ENCODE measurements at places on chromosomes 16 and 17.
A peak's percentile ranks its signal among the peaks of the same experiment; 100 is the strongest.

DNA sequence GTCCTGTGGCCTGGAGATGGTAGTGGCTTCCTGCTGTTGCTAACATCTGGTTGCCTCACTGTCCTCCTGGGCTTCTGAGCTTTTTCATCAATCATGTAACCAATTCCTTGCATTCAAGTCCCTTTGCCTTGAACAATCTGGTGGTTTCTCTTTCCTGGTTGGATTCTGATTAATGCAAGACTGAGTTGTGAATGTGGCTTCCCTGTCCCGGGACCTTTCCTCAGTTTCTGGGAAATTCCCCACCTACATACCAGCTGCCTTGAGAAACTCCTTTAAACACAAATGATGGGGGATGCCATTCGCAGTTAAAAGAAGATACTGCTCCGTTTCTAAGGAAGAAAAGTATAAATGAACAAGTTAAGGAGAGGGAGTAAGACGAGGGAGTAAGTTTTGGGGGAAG lies 39.9 kb upstream of the NLRP1 start:
- no peak for DNase-seq

GRCh38 chr17:574061-574460 lies 140.6 kb downstream of the VPS53 start:
- no peak for DNase-seq

- no peak for DNase-seq
These were observed 21.4 kb downstream of the BAIAP2 start for GRCh38 chr17:81056312-81056711.

DNA sequence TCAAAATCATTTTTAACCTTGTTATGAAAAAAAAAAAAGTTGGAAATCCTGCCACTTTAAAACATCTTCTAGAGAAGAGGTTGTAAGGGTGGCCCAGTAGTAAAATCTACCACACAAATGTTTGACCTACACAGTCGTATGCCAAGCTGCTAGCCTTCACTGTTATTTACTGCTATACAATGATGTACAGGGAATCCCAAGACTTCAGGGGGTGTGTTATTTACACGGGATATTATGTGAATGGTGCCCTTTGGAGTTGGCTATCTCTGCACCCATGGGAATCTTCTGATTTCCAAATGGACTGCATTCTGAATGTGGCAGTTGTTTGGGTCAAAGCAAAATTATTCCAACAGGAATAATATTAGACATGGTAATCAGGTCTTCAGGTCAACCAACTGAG lies 45.9 kb downstream of the STH start:
- no peak for DNase-seq

DNA sequence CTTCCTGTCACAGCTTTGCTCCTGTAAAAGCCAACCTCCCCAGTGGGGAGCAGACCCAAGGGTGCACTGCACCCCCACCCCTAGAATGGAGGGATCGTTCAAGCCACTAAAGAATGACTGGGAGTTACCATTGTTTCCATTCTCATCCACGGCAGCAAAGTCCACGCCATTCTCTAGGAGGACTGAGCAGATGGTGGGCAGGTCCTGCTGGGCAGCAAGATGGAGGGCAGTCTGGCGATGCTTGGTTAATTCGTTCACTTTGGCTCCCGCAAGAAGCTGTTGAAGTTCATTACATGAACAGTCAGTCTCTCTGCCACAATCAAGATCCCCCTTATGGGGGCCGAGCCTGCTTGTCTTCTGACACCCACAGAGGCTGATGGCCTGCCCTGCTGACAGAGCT lies 30.8 kb downstream of the CYB5D2 start:
- DNase-seq = no peak

DNA sequence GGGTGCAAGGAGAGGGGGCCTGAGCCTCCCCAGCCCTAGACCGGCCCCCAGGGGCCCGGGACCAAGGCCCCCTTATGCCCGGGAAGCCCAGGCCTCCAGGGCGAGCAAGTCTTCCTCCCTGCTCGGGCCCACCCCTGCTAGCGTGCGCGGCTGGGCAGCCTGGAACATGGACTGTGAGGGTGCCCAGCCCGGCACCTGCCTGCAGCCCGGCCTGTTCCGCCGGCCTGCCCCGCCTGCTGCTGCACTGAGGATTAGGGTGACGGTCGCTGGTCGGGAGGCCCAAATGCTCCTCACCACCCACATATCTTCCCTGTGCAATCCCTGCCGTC lies 6.0 kb downstream of the HS3ST6 start:
- no peak for DNase-seq

DNA sequence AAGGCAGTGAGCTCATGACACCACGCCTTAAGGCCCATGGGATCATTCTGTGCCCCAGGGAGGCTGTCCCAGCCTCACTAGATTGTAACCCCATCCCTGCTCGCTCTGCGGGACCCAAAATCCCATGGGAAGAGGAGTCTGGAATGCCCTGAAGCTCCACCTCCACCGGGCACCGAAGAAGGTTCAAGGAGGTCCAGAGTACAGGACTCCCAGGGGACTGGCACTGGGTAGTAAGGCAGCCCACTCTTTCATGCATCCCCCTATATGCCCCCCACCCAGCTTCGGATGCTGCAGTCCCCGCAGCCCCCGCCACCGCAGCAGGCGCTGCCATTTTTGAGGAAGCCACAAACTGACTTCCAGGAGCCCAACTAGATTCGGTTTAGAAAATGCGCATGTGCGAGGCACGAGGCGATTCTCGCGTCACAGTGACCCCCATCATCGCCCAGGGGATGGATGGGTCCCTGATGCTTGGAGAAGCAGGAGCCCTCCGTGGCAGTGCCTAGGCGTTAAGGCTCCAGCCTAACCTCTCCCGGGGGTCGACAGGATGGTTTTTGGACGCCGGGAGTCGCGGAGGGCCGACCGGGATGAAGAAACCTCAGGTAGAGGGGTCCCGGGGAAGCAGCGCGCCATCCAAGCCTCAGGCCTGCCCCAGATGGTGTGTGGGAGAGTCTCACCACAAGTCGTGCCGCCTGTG lies 1681.0 kb downstream of the TP53TG3F start:
- no peak for DNase-seq

GRCh38 chr17:38361694-38362465 lies 10.2 kb downstream of the SOCS7 start:
- no peak for DNase-seq

DNA sequence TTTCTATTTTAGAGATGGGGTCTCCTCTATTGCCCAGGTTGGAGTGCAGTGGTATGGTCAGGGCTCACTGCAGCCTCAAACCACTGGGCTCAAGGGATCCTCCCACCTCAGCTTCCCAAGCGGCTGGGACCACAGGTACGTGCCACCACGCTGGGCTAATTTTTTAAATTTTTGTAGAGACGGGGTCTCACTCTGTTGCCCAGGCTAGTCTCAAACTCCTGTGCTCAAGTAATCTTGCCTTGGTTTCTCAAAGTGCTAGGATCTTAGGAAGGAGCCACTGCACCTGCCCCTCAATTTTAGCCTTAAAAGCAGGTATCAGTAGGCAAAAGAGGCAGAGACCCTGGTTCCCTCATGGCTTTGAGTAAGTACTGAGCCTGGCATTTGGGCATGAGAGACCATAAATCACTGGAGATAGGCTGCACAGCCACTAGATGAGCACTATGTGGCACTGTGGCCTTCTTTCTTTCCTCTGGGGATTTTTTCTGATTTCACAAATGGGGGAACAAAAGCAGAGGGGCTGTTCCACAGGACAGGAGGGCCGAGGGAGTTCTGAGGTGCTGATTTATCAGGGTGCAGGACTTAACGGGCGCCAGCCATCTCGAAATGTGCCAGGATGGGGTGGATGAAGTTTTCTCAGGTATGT lies 82.2 kb downstream of the PLXDC1 start:
- DNase-seq = peak; percentile 42

- DNase-seq = no peak
These were observed 1631.0 kb downstream of the CDH8 start for GRCh38 chr16:60405286-60405685.

DNA sequence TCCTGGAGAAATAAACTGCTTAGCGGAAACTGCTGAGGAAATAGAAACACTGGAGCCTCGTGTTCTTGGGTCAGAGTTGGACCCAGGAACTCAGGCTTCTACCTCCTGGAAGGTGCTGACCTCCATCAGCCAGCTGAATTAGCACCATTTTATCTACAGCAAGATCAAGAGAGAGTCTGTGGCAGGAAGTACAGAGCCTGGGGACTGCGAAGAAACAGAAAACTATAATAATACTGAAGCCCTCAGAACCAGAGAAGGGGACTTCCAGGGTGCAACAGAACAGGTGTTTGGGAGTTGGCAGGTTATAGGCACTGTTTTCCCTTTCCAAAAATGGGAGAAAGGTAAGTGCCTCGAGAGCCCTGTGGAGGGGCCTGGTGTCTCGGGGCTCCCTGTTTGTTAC lies 379.7 kb downstream of the CA10 start:
- DNase-seq = no peak

- no peak for DNase-seq
These were observed 314.0 kb downstream of the SLC39A11 start for GRCh38 chr17:72778169-72779151.

DNA sequence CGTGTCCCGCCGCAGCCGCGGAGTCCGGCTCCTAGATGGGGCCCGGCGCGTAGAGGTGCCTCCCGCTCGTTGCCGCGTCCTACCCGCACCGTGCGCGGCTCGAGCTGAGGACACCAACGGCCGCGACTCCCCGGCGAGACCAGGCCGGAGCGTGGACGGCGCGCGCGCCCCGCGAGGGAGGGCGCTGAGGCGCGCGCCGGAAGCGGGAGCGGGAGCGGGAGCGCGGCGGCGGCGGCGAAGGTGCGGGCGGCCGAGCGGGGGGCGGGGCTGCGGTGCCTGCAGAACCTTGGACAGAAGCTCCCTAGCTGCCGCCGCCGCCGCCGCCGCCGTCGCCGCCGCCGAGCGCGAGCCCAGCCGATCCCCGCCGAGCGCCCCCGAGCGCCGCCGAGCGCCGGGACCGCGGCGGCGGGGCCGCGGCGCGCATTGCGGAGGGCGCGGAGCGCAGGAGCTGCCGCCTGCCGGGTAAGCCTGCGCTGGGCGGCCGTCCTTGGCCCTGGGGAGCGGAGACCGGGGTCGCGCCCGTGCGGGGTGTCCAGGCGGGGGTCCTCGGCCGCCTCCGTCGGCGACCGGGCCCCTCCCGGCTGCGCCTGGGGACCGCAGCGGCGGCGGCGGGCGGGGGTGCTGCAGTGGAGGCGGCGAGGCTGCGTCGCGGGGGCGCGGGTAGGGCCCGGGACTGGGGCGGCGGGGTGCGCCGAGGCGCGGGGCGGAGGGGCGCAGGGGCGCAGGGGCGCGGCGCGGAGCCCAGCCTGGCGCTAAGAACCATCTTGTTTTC lies at the start of gene CDK5R1:
Gene CDK5R1 (plus strand): TSS at position 293 of the 772 bp plus-strand sequence. CDS start 628 bp downstream, outside the sequence.
- DNase-seq = peak; percentile 83

GRCh38 chr17:76506408-76507345 lies 5.5 kb upstream of the RHBDF2 start:
- DNase-seq = peak; percentile 91

- peak; percentile 48 for DNase-seq
These were observed 474 bp downstream of the CLN3 start for GRCh38 chr16:28491230-28491969.

GRCh38 chr16:2933701-2934100 lies 22.0 kb downstream of the FLYWCH1 start:
- DNase-seq = no peak

- peak; percentile 54 for DNase-seq
These were observed 27.2 kb upstream of the BRD7 start for GRCh38 chr16:50395763-50396710.

GRCh38 chr16:80932708-80933095 lies 74.0 kb downstream of the CMC2 start:
- DNase-seq = no peak

- DNase-seq = no peak
These were observed 2.4 kb downstream of the EFNB3 start for GRCh38 chr17:7707446-7707845.

DNA sequence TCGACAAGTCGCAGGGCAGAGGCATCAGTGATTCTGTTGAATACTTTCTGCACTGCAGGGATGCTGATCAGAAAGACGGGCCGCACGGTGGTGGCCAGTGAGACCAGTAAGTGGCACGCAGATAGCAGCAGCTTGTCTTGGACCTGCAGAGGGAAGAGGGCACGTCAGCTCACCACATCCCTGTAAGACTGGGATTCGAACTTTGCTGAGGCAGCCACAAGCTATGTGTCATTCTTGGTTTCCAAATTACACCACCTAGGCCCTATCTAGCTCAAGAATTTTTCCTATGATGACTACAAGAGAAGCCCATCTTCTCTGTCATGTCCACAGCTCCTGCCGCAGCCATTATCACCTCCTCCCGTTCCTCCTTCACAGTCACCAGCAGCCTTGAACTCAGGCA lies 49.4 kb upstream of the GSG1L start:
- no peak for DNase-seq

GRCh38 chr17:76444518-76445311 lies 8.2 kb downstream of the UBE2O start:
- no peak for DNase-seq

- DNase-seq = peak; percentile 83
These were observed 5.5 kb downstream of the IGSF6 start for GRCh38 chr16:21646721-21647561.

GRCh38 chr16:56728980-56729734 lies 772 bp upstream of the NUP93 start:
- DNase-seq = no peak

GRCh38 chr17:35901631-35902175 lies 21.5 kb upstream of the CCL5 start:
- DNase-seq = no peak

- no peak for DNase-seq
These were observed 34.5 kb downstream of the TOX3 start for GRCh38 chr16:52512297-52512987.

- no peak for DNase-seq
These were observed 1.5 kb downstream of the GGA2 start for GRCh38 chr16:23508589-23509440.

DNA sequence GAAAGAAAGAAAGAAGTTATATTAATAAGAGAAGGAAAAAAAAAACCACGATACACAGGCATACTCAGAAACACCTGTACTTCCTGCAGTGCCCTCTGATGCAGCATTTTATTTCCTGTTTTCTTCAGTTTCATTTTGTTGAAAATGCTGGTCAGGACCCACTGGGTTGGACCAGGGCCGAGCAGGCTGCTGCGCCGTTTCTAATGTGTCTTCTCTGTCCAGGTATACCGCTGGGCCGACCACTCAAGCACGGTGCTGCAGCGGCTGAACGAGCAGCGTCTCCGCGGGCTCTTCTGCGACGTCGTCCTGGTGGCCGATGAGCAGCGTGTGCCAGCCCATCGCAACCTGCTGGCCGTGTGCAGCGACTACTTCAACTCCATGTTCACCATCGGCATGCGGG lies 8.3 kb downstream of the KLHL36 start:
- no peak for DNase-seq

DNA sequence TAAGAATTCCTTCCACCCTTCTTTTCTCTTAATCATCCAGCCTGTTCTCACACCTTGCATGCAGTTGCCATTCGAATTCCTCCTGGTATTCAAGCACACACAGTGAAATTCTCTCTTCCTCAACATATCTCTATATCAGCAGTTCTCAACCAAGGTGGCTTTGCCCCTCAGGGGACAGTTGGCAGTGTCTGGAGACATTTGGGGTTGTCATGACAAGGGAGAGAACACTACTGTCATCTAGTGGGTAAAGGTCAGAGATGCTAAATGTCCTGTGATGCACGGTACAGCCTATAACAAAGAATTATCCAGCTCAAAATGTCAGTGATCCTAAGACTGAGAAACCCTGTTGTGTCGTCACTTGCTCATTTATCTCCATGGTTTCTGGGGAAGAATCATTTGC lies 94.8 kb upstream of the CPHXL start:
- no peak for DNase-seq

GRCh38 chr17:77478899-77479298 lies 338.1 kb downstream of the SEC14L1 start:
- no peak for DNase-seq

- no peak for DNase-seq
These were observed 1.6 kb downstream of the CKLF start for GRCh38 chr16:66554021-66554420.

- DNase-seq = no peak
These were observed 118.4 kb downstream of the CCDC182 start for GRCh38 chr17:57626520-57627210.

- no peak for DNase-seq
These were observed 899 bp downstream of the ACE start for GRCh38 chr17:63477480-63478440.

Measured in CD4-positive, alpha-beta T cell treated with Interleukin-17A for 4 hours (primary cell).